Stimulated activated CD4-positive, alpha-beta T cell treated with anti-CD3 and anti-CD28 coated beads, TNF-alpha, amount 100 ng/mL, for 4 hours (primary cell): ENCODE measurements at places on chromosomes 16 and 17.

GRCh38 chr17:42536372-42537155, 523 bp downstream of the NAGLU start:
- peak; percentile 49 for DNase-seq

DNA sequence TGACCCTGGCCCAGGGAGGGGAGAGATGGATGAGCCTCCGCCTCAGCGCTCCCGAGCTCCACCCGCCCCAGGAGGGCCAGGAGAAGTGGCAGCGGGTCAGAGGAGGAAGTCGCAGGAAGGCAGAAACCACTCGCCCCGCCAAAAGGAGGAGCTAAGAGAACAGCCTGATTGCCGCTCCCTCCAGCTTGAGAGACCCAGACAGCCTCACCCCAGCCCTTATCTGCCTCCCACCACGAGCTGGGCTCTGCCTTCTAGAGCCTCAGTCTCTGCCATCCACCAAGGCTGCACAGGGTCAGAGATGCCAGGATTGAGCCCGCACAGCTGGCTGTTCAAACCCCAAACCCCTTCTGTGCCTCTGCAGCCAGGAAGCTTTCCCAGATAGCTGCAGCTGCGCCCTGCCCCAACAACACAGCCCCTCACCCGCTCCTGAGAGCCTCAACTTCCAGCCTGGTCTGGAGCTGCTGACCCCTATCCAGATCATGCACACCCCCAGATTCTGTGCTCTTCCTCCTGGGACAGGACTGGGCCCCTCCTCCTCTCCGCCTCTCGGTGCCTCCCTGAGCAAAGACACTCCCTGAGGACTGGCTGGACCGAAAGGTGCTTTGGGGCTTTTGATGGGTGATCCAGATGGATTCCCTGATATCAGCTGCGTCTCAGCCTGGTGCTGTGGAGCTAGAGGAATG, 1.0 kb upstream of the ATP2A3 start:
- DNase-seq = peak; percentile 39

DNA sequence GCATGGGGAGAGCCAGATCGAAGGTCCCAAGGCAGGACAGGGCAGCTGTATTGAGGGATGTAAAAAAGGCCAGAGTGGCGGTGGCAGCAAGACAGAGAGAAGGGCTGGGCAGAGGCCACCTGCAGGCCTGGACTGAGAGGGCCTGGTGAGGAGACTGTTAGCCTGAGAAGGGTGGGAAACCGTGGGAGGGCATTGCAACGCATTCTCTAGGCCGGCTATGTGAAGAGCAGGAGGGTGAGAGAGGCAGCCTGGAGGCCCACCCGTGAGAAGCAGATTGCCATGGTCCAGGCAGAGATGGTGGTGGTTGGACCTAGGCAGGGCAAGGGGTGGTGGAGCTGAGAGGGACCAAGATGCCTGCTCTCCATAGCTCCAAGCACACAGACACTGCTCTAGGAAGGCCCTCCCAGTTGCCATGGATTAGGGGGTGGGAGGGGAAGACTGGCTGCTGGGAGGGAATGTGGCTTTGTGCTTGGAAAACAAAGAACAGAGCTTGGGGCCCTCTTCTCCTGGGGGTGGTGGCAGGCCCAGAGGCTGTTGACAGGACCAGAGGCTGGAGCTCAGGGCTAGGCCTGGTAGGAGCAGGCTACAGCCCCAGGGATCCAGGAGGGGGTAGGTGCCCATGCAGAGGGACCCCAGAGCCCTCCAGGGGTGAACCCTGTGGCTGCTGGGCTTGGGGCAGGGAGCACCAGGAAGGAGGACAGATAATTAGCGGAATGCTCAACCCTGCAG, 12.4 kb upstream of the TCAP start:
- no peak for DNase-seq

- no peak for DNase-seq
Observed at GRCh38 chr17:58344791-58345157, 7.2 kb downstream of the SUPT4H1 start.

- no peak for DNase-seq
Observed at GRCh38 chr17:66803474-66803951, 31.4 kb upstream of the CACNG5 start.

GRCh38 chr16:81357711-81358260, 43.0 kb downstream of the GAN start:
- no peak for DNase-seq

GRCh38 chr17:57284583-57284982, 28.3 kb downstream of the MSI2 start:
- DNase-seq = no peak

DNA sequence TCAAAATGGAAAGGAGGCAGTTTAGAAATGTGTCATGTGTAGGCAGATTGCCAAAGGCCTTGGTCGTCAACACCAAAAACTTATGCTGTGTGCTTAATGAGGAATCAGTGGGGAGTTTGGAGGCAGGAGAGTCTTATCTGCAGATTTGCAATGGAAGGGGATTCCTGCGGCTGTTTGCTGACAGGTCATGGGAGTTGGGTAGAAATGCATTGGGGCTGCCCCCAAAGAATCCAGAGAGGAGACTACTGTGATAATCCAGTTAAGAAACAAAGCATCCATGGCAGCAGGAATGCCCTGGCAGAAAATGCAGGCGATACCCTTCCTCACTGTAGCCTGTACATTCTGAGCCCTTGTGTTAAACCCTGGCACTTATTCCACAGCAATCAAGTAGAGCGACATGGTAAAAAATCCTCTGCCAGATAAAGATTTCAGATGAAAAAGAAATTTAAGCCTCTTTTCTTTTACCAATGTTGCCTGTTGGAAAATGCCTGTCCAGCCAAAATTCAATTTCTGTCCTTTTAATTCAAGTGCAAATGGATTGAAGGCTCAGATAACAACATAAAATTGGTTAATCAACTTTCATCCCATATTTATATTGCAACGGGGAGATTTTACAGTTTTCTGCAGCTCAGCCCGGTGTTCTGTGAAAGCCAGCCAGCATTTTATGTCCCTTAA, 491.0 kb upstream of the CDH5 start:
- DNase-seq = no peak

DNA sequence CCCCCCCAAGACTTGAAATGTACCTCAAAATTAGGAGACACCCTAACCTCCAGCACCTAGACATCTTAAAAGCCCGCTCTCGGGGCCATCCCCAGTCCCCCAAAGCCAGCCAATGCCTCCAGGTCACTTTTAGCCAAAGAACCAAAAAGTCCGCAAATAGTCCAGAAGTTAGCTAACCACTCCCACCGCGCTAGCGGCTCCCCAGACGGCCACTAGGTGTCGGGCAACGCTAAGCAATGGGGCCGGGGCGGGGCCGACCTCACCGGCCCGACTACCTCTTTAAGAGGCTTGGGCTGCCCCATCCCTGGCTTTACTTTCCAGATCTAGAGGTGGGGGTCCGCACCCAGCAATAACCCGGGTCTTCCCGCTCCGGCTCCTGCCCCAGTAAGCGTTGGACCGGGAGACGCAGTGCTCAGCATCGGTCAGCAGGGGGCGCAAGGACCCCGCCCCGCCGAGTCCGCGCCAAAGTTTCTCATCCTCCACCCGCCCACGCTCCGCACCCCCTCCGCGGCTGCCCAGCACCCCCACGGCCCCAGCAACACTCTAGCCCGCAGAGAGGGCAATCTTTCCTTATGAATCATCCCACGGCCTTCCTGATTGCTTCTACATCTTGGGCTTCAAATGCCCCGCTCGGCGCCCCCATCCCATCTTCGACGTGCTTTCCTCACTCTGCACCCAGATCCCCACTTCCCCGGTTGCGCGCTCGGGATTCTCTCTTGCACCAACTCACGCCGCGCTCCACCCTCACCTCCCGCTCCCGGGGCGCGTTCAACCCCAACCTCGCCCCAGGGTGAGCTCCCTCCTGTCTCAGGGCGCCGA, 765 bp downstream of the COL1A1 start:
- DNase-seq = peak; percentile 68

DNA sequence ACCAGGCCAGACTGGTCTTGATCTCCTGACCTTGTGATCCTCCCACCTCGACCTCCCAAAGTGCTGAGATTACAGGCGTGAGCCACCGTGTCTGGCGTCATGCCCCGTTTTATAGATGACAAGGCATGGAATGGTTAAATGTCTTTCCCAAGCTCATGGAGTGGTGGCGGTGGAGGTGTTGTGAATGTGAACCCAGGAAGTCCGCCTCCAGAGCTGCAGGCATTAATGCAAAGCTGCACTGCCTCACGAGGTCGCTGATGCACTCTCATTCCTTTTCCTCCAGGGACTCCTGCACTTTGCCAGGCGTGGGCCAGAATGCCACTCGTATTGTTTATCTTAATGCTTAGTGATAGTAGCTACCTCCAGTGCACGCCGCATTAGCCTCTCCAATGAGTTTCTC, 149.6 kb downstream of the WWOX start:
- DNase-seq = no peak

DNA sequence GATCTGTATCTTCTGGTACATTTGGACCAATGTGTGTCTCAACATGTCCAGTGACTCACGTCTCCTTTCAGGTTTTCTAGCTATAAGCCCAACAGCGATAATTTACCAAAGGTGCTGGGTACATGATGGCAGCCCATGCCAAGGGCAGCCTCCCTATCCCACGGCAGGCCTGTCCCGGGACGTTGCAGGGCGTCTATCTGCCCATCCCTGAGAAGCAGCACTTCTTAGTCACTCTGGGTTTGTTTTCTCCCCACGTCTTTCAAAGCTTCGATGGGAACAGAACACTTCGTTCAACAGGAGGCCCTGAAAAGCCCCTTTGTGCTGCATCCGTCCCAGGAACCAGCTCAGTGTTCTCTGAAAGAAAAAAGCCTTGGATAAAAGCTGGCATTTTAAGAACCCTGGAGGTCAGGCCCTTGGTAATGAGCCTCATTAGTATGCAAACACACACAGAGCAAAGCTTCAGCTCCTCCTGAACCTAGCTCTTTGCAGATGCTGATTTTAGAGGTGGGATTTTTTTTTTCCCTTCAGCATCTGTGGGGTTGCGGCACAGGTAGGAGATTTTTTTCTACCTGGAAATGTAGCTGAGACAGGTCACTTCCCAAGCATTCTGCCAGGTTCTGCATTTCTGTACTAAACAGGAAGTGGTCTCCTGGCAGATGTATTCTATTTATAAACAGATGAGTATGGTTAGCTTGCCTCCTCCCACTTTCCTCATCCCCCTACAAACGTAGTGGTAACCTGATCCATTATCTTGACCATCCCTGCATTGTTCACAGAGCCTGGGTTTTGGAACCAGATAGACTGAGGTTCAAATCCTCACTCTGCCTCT, 17.5 kb upstream of the MT4 start:
- DNase-seq = no peak

- DNase-seq = no peak
Observed at GRCh38 chr17:14123619-14124278, 54.4 kb downstream of the COX10 start.

DNA sequence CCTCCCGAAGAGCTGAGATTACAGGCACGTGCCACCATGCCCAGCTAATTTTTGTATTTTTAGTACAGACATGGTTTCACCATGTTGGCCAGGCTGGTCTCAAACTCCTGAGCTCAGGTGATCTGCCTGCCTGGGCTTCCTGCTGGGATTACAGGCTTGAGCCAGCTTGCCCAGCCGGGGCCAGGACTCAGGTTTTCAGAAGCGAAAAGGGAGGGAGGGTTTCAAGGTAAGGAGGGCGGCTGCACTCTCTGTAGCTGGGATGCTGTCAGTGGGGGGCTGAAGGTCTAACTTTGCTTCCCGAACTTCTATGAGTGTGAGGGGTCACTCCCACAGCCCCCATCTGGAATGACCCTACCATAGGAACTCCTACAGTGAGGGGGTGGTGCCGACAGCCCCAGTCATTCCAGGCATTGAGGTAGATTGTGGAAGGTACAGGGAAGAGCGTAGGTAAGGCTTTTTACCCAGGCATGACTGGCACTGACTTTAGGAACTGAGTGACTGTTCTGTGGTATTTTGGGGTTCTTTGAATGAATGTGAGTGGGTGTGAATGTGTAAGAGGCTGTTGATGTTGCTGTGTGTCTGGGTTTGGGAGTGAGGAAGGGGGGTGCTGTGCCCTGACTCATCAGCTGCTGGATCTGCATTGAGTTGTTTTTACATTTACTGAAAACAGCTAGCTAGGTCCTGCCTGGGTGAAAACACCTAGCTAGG, 3.8 kb upstream of the C1QL1 start:
- DNase-seq = peak; percentile 32

- no peak for DNase-seq
Observed at GRCh38 chr17:50347894-50348291, 2.0 kb downstream of the XYLT2 start.

GRCh38 chr17:73261952-73262675, 434 bp upstream of the CPSF4L start:
- no peak for DNase-seq

GRCh38 chr16:81060576-81061306, 16.3 kb downstream of the C16orf46 start:
- DNase-seq = no peak

DNA sequence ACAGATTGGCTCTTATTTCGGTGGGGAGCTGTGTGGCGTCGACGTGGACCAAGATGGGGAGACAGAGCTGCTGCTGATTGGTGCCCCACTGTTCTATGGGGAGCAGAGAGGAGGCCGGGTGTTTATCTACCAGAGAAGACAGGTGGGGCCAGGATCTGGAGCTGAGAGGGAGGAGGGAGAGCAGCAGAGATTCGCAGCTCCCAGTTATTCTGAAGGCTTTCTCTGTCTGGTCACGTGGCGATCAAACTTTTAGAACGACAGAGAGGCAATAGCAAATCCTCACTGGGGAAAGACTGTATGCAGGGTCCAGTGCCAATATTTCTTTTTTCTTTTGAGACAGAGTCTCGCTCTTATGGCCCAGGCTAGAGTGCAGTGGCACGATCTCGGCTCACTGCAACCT, 22.2 kb downstream of the ITGAL start:
- no peak for DNase-seq

DNA sequence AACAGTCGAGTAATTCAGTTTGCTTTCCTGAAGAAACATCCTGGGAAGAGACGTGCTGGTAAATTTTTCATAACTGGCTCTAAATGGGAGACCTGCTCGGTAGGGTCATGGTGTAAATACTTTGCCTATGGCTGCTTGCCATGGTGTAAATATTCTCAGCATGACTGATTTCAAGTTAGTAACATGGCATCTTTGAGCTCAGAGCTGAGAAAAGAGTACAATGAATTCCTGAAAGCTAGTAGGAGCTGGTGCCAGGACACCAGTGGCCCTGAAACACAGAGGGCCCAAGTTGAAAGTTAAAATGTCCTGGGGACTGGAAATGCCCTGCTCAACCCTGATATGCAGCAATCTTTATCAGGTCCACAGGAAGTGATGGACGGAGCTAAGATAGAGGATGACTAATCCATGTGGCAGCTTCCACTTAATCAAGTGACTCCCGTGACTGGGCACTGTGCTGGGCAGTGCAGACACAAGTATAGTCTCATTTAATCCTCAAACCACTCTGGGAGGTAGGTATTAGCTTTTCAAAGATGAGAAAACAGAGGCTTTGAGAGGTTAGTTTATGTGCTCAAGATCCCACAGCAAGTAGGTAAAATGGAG, 130.1 kb upstream of the ADAMTS18 start:
- no peak for DNase-seq
